ENCODE measurements at places on chromosomes 7 and 10.

GRCh38 chr7:116097365-116098009 lies 66.9 kb upstream of the TFEC start:
- no peak for DNase-seq

GRCh38 chr10:27345455-27345920 lies 104.9 kb upstream of the ACBD5 start:
- no peak for DNase-seq

GRCh38 chr10:96456296-96456840 lies 57.4 kb downstream of the TLL2 start:
- no peak for DNase-seq

DNA sequence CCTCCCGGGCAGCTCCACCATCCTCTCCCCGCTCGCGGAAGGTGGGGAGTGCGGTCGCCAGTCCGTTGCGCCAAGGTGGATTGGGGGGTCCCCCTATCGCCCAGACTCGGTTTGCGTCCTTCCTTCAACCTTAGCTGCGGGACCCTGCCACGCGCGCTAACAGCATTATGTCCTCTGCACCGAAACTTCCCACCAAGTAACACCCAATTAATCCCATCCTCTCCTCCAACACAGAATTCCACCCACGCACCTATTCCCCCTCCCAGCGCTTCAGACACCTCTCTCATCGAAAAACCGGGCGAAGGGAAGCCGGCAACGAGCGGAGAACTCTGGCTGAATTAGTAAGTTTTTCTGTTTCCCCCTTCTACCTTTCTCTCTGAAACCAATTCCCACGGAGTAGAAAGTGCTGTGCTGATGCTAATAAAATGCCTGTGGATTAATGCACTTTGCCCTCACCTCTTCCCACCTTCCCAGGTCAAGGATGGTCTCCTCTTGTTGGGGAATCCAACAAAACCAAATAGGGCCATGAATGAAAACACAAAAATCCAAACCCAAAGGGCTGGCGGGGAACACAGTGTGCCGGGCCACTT lies 947 bp downstream of the HOXA3 start:
- DNase-seq: no peak

- DNase-seq: no peak
Measured at GRCh38 chr7:74718336-74718735, 55.5 kb upstream of the NCF1 start.

- DNase-seq: no peak
Measured at GRCh38 chr10:11236234-11236633, 218.6 kb downstream of the CELF2 start.

Data from fibroblast of gingiva (primary cell).